ENCODE measurements at places on chromosomes 3 and 15.
A peak's percentile ranks its signal among the peaks of the same experiment; 100 is the strongest.

GRCh38 chr15:42355291-42355690 lies 4.0 kb upstream of the CAPN3 start:
- no peak for DNase-seq

DNA sequence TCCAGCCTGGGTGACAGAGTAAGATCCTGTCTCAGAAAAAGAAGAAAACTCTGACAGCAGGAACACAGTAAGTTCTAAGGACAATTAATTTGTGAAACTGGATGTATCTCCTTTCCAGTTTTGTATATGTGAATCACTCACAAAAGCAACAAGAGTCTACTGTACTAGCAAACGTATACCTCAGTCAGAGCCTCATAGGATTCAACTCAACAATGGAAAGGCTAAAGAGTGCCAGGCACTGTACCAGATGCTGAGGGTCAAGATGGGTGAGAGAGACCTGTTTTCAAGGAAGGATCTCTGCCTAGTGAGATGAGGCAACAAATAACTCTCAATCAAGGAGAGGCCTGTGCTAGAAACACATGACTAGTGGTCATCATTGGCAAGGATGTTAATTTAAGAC lies 14.9 kb downstream of the TBL1XR1 start:
- DNase-seq, result no peak

DNA sequence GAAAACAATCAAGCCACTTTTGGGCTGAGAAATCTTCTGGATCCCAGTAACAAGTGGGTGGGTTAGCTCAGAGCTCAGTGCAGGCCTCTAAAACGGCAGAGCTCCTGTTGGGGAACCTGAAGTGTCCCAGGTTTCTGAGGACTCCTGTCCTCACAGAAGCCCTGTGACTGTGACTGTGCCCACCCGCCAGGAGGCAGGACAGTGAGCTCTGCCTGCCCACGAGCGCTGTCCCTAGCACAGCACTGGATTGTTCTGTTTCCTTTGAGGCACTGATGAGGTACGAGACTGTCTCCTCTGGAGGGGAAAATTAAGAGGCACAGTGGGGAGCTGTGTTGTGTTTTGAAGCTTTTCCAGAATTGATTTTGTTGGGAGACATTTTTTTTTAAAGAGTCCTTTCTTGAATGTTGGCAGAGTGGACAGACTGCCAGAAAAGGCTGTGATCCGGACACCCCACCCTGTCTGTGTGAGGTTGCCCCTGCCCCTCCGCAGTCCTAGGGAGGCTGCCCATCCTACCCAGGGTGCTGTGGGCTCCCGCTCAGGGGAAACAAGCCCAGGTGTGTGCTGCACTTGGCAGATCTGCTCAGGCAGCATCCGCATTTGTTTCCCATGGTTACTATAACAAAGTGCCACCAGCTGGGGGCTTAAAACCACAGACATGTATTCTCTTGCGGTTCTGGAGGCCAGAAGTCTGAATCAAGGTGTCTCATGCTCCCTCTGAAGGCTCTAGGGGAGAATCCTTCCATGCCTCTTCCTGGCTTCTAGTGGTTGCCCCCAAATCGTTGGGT lies 66.6 kb upstream of the LARS2 start:
- no peak for DNase-seq

DNA sequence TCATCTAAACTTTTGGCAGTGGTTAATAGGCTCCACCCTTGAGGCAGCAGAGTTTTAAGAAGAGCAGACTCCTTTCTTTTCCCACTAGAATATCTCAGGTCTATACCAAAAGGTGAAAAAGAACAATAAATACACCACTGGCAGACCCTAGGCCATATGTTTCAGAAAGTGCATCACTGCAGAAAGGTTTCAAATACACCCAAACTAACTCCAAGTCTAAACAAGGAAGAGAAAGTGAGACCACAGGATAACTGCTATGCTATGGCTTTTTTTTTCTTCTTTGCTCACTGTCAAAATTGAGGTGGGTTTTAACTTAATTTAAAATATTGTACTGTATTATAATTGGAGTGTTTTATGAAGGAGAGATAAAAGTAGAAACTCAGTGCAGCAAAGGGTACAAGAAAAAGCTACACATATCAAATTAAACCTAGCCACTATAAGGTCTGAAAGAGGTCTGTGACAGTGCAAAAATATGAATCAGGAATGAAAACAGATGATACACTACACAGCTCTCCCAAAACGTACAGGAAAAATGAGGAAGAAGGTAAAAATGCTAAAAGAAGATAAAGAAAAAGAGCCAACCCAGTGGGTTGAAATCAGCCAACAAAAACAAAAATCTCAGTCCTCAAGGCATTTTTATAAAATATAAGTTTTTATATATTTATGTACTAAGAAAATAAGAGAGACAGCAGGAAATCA lies 8.4 kb downstream of the SNX4 start:
- no peak for DNase-seq

- no peak for DNase-seq
Measured at GRCh38 chr3:67640023-67640660, 14.3 kb downstream of the SUCLG2 start.

- no peak for DNase-seq
Measured at GRCh38 chr15:58224068-58224467, 85.9 kb downstream of the AQP9 start.

- peak; percentile 68 for DNase-seq
Measured at GRCh38 chr15:75455982-75456531, 4.6 kb upstream of the SIN3A start.

DNA sequence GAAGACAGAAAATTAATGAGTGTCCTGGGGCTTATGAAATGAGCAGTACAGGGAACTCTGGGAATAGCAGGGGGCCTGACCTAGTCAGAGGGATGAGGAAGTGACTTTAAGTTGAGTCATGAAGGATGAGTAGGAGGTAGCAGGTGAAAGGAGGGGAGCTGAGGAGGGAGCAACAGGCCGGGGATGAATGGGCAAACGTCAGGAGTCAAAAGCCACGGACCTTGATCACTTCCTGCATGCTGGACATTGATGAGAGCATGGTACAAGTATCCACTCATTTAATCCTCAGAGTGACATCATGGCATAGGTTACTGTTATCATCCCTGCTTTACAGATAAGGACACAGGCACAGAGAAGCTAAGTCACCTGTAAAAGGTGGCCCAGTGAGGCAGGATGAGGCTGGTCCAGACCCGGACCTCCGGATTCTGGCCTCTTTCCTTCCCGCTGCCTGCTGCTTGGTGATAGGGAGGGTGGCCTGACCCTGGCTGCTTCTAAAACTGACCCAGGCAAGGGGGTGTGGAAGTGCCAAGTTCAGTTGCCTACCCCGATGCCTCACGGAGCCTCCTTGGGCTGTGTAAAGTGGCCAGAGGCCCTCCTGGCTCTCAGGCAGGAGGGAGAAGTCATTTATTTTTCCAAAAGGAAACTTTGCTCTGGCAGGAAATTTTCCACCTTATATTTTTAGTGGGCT lies 7.6 kb downstream of the CORO2B start:
- no peak for DNase-seq

- DNase-seq, result peak; percentile 90
Measured at GRCh38 chr3:31234145-31234544, 298.6 kb upstream of the STT3B start.

DNA sequence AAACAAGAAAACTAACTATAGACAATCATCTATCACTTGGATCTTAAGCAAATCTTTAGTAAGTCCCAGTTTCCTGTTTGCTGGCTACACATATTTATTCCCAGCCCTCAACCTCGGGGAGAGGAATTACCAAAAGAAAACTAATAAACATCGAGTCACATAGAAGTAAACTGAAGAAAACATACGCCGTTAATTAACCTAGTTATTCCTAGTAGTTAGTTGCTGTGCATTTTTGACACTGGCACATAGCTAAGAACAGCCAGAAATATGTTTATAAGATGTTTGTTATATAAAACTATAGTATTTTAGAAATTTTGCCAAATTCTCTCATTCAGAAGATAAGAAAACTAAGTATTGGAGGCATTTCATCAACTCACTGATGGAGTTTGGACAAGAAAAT lies 407.2 kb upstream of the ARHGEF26 start:
- no peak for DNase-seq

GRCh38 chr3:8525893-8526292 lies 24.3 kb downstream of the LMCD1 start:
- no peak for DNase-seq

DNA sequence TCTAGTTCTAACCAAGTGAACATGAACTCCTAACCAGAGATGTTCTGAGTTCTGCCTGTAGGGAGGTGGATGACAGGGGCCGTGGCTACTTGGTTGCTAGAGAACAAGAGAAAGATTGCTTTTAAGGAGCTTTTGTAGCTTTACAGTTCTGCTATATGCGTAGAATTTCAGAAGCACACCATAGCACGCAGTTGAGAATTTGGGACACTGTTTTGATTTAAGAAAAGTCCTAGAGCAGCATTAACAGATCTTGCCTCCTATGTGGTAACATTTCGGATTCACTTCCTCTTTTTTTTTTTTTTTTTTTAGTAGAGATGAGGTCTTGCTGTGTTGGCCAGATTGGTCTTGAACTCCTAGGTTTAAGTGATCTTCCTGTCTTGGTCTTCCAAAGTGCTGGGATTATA lies 181.7 kb downstream of the TCF12 start:
- peak; percentile 81 for DNase-seq

GRCh38 chr3:132643366-132643765 lies 16.2 kb downstream of the ACAD11 start:
- no peak for DNase-seq

DNA sequence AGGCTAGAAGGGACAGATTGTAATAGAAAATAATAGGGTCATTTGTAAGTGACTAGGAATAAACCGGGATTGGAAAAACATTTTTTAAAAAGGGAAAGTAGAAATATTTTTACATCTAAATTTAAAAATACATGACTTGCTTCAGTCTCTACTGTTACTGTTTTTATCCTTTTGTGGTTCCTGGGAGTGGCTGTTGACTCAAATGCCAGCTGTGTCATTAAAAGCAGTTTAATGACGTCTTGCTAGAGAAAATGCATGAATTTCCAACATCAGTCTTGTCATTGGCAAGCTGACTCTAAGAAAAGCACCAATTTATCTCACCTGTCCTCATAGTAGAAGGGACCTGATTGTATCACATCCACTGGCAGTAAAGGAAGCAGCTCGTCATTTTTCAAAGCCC lies 16.7 kb upstream of the LCMT2 start:
- DNase-seq, result no peak

DNA sequence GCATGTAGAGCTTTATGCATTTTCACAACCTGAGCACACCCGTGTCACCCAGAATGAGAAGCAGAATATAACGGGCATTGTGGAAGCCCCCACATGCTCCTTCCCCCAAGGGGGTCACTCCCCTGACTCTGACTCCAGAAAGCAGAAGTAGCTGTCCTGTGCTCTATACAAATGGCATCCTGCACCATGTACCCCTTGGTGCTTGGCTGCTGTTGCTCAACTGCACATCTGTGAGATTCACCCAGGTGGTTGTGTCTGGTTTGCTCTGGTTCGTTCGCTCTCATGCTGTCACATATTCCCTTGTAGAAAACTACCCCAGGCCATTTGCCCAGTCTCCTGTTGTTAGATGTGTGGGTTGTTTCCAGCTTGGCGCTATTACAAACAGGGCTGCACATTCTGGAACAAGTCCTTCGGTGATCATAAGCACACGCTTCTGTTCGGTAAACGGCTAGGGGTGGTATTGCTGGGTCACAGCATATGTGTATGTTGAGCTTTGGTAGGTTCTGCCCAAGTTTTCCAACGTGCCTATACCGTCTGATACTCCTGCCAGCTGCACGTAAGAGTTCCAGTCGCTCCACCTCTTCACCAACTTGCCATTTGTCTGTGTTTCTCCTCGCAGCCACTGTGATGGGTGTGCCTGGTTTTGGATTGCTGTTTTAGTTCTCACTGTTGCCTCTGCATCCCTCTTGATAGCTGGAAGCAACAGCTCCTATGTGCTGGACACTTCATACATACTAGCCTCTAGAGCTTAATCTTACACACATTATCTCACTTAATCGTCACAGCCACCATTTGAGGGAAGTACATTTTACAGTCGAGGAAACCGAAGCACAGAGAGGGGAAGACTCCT lies 65.4 kb upstream of the SLC6A6 start:
- DNase-seq, result no peak

GRCh38 chr3:14520967-14521366 lies 19.2 kb downstream of the GRIP2 start:
- no peak for DNase-seq

DNA sequence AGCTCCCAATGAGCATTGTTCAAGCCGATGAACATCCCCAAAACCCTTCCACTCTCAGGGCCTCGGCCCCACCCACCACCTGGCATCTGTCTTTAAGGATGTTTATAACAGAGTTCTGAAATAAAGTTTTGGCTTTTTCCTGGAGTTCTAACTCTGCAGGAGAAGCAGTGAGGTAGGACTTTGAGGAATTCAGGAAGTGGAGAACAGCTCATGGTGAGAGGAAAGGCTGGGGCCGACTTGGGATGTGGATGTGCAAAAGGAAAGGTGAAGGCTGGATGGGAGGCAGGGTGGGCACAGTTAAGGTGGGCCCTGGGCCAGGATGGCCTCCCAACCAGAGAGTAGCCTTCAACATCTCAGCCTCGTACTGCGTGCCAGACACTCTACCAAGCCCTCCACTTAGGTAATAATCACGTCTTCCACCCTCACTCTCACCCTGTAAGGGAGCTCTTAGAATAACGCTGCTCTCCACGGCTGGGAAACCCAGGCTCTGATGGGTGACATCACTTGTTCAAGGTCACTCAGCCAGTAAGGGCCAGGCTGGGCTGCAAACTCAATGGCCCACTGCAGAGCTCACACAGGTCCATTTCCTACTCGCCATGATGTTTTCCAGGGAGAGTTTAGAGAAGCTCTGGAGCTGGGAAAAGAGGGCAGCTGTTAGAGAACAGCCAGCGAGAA lies 28.5 kb downstream of the LIPC start:
- no peak for DNase-seq

- DNase-seq, result peak; percentile 51
Measured at GRCh38 chr3:154730186-154730585, 300.2 kb upstream of the GPR149 start.

DNA sequence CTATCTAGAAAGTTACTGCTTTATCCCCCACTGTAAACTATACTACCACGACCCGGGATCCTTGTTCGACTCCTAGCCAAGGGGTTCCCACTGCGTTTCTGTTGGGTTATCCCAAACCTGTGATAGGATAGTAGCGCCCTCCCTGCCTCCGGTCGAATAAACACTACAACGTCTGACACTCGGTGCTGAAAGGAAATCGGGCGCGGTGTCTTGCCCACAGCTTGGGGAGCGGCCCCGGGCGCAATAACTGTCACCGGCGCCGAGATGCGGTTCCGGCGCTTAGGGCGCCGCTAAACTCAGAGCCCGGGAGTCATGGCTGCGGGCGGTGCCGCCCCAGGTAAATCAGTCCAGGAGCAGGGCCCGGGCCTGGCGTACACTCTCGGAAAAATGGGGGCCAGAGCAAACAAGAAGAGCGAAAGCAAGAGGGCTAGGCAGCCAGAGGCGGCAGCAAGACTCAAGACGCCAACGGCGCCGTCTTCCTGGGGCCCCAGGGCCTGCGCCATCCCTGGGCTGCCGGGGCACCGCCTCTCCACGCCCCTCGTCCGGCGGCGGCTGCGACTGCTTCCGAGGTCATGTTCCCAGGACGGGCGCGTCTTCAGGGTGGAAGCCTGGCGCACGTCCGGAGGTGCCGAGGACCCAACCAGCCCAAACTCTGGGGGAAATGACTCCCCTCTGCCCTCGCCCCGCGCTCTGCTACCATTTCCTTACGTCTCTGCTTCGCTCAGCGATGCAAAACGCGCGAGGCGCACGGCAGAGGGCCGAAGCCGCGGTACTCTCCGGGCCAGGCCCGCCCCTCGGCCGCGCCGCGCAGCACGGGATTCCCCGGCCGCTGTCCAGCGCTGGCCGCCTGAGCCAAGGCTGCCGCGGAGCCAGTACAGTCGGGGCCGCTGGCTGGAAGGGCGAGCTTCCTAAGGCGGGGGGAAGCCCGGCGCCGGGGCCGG lies at the start of gene DUT:
TSS of gene DUT (plus strand) at position 575 of the 941 bp plus-strand sequence. CDS start at position 662, 87 bp downstream.
- DNase-seq, result peak; percentile 66

All from inflammatory macrophage (primary cell).